RPMI8226 (cell line): ENCODE measurements at places on chromosomes 2 and 18.

- DNase-seq: peak; percentile 90
Observed at GRCh38 chr2:96116424-96116878, at the start of gene ADRA2B. Gene ADRA2B (minus strand): TSS chr2:96116571. CDS start chr2:96116149, 422 bp downstream.

- DNase-seq: no peak
Observed at GRCh38 chr18:63298400-63299365, 20.9 kb downstream of the BCL2 start.

- DNase-seq: no peak
Observed at GRCh38 chr2:39516347-39517101, 79.4 kb upstream of the MAP4K3 start.

DNA sequence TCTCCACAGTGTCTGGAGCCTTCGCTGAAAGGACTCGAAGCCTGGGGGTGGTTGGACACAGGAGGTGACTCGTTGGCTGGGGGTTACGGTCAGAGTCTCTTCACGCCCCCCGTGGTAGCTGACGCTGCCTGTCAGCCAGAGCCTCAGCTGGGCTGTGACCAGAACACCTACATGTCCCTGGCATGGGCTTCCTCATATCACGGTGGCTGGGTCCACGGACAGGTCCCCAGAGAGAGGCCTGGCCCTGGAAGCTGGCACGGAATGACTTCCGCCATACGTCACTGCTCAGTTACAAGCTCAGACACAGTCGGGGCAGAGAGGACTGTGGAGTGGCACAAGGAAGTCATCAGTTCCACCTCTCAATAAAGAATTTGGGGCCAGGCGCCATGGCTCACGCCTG, 28.5 kb downstream of the ITGB1BP1 start:
- DNase-seq: no peak

GRCh38 chr18:51668101-51668500, 470.6 kb upstream of the MEX3C start:
- peak; percentile 82 for DNase-seq

GRCh38 chr2:88896971-88897370, 205.5 kb downstream of the RPIA start:
- DNase-seq: no peak

DNA sequence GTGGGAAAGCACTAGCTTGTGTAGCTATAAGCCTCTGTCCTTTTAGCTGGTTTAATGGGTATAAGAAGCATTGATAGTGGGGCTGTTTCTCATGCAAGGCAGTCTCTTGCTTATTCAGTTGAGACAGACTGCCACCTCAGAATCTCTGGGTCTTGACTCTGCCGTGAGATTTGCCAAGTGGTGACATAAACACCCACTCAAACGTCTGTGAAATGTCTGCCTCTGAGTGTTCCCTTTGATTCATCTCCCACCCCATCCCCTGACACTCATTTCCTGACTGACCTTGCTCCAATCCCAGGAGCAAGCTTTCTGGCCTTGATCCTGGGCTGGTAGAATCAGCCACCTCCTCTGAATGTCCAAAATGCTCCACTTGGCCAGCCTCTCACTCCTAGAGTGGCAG, 141.9 kb upstream of the RBMS1 start:
- no peak for DNase-seq

GRCh38 chr2:100252811-100253698, 69.2 kb downstream of the LONRF2 start:
- no peak for DNase-seq

GRCh38 chr2:30714811-30715709, 92.2 kb downstream of the CAPN13 start:
- DNase-seq: no peak

GRCh38 chr2:112936927-112937232, 25.9 kb downstream of the IL37 start:
- no peak for DNase-seq

DNA sequence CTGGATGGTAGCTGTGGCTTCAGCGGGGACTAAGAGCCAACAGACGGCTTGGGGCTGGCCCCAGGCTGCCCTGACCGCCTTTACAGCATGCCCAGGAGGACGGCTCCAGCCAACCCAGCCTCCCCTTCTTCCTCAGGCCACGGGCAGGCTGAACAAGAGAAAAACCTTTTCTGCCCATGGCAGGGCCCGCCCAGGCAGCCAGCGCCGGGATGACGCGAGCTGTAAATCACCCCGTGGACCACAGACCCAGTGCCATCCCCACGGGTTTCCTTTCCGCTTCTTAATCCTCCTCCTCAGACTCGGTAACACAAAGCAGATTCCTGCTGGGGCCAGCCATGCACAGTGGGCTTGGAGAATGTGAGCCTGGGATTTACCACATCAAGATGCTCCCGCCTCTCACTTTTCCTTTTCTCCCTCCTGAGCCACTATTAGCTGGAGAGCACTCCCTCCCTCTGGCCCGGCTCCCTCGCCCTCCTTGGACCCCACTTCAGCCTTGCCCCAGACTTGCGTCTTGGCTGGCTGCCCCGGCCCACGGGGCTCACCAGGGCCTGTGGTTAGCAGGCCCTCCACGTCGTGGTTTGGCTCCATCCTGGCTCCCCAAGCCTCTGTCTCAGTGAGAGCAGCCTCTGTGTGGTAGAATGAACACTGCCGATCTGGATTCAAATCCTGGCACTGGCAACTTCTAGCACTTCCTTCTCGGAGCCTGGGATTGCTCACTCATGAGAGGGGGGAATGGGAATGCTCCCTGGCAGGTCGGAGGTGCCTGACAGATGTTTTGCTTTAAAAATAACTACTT, 31.4 kb downstream of the ATOH8 start:
- DNase-seq: peak; percentile 25

GRCh38 chr18:42654556-42654955, 460.9 kb downstream of the RIT2 start:
- no peak for DNase-seq

GRCh38 chr2:39464864-39465263, 27.8 kb upstream of the MAP4K3 start:
- no peak for DNase-seq

- no peak for DNase-seq
Observed at GRCh38 chr2:176103194-176103593, 3.6 kb downstream of the HOXD12 start.

DNA sequence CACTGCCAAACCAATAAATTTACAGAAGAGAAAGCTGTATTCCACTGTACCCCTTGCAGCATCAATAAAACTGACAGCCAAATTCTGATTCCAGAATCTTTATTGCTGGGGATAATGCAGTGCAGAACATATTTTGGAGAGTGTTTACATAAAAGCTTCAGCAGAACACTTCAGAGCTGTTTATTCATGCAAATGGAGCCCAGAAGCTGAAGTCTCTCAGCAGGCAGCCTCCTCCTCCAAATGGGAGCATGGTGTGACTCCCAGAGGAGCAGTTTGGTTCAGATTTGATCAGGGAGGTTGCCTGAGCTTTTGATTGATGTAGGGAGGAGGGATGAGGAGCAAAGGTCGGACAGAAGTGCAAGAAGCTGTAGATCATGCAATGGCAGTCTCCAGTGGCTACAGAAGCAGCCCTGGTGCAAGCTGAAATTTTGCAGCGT, 22.4 kb downstream of the LHCGR start:
- no peak for DNase-seq

DNA sequence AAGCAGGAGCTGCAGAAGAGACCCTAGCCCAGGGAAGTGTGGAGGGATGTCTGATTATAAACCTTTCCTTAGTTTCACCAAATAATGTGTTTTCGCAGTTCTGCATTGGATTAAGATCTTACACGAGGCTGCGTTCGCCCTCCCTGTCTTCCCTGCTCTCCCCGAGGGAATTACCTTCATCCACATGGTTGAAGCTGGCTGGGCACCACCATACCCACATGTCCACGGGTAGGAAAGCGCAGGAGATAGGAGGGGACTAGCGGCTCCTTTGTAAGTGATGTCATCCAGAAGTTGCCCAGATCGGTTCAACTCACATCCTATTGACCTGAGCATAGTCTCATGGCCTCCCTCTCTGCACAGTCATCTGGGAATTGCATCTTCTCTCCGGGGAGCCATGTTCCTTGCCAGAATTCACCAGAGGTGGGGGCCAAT, 1.1 kb downstream of the TTL start:
- peak; percentile 11 for DNase-seq

GRCh38 chr2:239035361-239035814, 187.5 kb downstream of the TWIST2 start:
- peak; percentile 34 for DNase-seq
